ENCODE measurements at places on chromosomes 5 and 9.
A peak's percentile ranks its signal among the peaks of the same experiment; 100 is the strongest.

- no peak for DNase-seq
Measured at GRCh38 chr9:86408121-86408520, 53.9 kb upstream of the TUT7 start.

GRCh38 chr9:125747765-125748445 lies 732 bp downstream of the PBX3 start:
- peak; percentile 2 for DNase-seq

GRCh38 chr5:58447226-58447625 lies 12.7 kb downstream of the PLK2 start:
- DNase-seq, result no peak

DNA sequence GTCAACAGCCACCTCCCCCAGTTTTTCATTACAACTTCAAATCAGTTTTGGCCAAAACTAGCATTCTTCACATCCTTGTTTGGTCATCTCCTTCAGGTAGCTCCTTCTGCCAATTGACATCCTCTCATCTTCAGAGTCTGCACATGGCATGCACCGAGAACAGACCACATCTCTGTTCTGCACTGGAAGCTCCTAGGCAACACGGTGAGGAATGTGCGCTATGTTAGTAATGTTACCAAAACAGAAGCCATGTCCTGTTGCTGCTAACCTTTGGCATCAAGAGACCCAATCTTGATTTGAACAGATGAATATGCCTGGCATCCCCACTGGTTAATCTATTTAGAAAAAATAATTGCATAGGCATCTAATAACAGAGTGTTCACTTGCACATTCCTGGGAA lies 5.1 kb upstream of the HK3 start:
- DNase-seq, result no peak

GRCh38 chr9:98218562-98219363 lies 26.3 kb upstream of the CORO2A start:
- DNase-seq, result no peak

DNA sequence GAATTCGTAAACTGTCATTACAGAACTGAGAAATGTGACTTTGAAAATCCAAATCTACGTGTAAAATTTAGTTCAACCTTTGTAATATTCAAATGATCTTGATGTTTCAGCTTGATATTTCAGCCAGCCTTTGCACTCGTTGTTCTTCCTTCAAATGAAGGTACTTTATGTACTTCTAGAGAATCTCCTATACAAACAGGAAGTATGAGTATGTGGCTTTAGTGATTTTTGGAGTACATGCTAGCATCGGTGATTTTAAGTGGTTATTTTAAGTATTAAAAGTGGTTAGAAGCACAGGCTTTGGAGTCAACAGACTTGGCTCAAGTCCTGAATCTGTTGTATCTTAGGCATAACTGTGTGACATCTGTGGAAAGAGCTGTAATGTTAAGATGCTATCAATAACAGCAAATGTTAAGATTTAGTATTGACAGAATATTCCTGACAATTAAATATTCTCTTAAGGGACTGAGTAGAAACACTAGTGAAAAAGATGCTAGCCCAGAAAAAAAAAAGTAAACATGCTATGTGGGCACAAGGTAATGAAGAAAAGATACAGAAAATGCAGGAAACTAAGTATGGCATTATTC lies 398.0 kb downstream of the ADGRV1 start:
- DNase-seq, result no peak

DNA sequence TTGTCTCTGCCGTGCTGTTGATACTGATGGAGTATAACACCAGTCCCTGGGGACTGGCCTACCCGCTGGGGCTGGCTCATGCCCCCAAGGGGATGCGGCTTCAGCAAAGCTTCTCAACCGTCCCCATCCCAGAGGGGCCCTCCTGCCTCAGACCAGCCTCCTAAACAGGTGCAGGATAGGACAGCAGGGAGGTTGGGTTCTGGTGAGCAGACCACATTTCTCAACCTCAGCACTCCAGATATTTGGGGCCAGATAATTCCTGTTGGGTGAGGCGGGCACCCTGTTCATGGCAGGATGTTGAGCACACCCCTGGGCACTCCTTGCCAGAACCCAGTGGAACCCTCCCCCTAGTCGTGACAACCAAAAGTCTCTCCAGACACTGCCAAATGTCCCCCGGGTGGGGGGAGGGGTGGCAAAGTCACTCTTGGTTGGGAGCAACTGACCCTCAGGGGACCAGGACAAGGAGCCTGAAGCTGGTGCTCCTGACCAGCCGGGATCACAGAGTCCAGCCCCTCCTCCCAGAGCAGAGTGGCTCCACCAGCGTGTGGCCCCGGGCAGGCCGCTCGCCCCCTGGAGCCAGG lies 107.8 kb downstream of the ZNF354C start:
- no peak for DNase-seq

GRCh38 chr5:67021521-67021920 lies 175.1 kb downstream of the CD180 start:
- DNase-seq, result no peak

DNA sequence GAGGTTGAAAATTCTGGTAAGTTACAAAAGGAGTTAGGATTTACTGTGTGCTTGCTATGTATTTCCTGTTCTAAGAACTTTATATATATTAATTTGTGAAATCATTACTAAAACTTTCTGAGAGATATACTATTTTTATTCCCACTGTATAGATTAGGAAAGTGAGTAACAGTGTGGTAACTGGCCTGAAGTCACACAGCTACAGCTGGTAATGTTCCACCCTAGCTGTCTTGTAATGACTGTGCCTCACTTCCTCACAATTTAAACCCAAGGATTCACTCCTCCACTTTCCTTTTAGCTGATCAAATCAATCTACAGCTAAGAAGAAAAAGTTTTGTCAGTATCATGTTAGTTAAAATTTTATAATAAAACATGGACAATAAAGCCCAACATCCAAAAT lies 278.8 kb downstream of the GAS1 start:
- no peak for DNase-seq

DNA sequence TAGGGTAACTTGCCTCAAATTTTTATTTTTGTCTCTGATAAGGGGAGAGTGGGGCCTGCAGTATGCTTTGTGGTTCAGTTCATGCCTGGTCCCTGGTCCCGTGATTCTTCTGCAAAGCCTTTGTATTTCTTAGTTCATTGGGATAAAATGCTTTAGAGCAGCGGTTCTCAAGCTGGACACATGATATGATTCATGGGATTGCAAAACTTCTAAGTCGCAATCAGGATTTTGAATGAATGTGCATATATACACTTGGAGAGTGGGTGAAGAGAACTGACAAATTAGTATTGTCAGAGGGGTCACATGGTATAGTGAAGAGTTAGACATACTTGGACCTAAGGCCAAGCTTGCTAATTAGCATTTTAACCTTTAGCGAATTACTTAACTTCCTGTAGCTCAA lies 265.4 kb upstream of the KLF9 start:
- DNase-seq, result no peak

- no peak for DNase-seq
Measured at GRCh38 chr5:179264783-179265513, 80.3 kb downstream of the ADAMTS2 start.

- DNase-seq, result no peak
Measured at GRCh38 chr9:22216730-22217172, 207.6 kb upstream of the CDKN2B start.

- no peak for DNase-seq
Measured at GRCh38 chr9:551986-552929, 289.2 kb upstream of the DMRT1 start.

DNA sequence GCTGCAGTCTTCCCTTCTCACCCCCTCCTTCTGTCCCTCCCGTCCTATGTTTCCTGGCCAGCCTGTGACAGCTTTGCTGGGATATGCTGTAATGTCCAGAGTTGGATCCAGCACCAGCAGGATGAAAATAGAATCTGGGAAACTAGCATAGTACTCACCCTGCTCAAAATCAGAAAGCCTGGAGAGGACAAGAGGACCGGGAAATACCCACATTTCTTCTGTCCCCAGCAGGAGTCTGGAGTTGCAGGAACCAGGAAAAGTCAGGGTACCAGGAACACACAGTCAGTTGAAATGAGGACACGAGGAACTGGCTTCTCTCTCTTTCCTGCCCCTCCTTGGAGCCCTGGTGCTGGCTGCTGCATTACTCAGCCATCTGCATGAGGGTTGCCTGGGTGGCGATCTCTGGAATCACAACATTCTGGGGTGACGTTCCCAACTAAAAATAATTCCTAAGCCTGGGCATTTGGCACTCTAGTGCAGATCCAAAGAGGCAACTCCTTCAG lies 59.6 kb upstream of the NFIL3 start:
- no peak for DNase-seq

GRCh38 chr9:34047864-34048726 lies 592 bp downstream of the UBAP2 start:
- DNase-seq, result no peak

DNA sequence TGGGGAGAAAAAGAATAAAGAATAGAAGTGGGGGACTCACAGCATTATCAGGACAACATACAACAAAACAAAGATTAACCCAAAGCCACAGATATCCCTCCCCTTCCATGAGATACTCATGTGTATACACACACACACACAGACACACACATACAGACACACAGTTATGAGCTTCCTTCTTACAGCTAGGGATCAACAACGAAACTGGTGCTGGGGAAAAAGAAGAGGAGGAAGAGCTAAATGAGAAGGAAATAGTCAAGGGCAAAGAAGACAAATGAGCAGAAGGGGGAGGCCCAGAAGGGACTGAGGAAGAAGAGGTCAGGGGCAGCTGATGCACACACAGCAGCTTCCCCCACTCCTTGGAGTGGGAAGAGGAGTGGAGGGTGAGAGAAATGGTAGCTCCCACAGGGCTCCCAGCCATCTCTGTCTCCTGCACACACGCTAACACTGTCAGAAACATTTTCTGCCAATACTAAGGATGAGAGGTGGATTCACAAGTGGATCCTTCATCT lies 66.2 kb downstream of the SIL1 start:
- no peak for DNase-seq

DNA sequence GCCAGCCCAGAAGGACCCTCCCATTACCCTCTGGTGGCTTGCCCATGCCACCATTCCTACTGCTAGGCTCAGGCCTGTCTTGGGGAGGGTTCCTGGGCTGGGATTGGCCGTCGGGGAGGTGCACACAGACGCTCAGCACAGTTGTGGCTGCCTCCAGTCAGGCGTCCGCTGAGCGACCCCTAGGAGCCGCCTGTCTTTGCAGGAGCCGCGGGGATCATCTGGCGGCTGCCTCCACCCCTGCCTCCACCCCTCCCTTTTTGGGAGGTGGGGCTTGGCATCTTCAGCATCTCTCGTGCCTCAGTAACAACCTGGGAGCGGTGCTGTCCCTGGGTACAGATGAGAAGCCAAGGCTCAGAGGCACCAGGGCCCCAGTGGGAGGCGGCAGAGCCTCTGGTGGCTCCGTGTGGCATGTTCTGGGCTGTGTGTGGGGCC lies 39.6 kb downstream of the RXRA start:
- no peak for DNase-seq

DNA sequence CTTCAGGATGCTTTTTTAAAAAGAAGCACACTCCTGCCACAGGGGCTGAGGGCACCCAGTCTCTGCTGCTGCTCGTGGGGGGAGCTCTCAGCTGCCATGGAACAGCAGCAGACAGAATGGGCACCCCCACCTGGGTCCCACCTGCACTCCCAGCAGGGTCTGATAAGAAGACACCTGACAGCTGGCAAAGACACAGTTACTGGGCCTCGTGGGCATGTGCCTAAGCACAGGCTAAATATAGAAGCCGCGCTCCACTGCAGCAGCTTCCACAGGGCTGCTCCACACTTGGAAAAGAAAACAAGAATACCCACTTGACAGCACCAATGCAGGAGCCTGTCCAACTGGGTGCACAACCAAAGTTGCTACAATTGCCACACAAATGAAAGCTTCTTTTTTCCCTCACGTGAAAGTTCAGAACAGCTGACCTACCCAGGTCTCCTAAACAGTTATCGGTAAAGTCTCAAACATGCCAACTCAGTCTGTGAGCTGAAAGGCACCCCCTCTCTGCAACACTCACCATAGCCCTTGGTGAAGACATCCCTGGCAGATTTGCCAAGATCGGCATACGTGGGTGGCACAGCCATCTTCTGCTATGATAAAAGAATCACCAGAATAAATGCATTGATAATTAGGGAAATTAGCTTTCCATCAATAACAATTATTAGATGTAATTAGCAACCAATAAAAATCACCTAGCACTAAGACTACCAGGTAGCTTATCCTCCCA lies 12.2 kb downstream of the VDAC1 start:
- DNase-seq, result no peak

DNA sequence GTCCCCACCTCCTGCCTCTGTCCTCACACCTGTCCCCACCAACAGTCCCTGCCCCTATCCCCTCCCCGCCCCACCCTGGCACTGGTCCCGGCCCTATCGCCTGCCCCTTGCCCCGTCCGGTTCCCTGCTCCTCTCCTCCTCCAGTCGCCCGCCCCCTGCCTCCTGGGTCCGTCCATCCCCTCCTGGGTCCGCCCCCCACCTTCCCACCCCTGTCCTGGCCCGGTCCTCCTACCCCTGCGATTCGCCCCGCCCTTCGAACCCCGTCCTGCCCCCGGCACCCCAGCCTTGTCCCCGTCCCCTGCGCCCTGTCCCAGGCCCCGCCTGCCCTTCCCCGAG lies 372 bp downstream of the EDF1 start:
- DNase-seq, result no peak

GRCh38 chr5:63843190-63843589 lies 119.1 kb downstream of the HTR1A start:
- no peak for DNase-seq

DNA sequence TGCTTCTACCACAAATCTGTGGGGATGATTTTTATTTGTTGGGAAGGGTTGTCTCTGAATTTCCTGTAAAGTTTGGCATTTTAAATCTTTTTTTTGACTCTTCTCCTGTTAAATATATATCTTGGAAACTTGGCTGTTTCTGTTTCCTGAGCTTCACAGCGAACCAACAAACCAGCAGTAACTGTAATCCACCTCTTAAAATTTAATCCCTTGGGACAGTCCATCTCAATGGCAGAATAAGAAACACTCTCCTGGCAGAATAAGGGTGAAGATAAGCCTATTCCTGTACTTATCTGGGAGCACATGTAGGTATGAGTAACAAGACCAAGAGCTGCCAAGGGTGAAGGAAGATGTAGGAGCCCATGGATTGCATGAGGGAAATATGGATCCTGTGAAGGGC lies 73.1 kb upstream of the RPS23 start:
- DNase-seq, result no peak

GRCh38 chr9:121731919-121732318 lies 80.5 kb downstream of the DAB2IP start:
- no peak for DNase-seq

- no peak for DNase-seq
Measured at GRCh38 chr5:10372726-10373709, 19.5 kb downstream of the MARCHF6 start.

GRCh38 chr9:34049630-34050384 lies 1.1 kb upstream of the UBAP2 start:
- no peak for DNase-seq
